Fibroblast of skin of back (primary cell): ENCODE measurements at places on chromosomes 3 and 15.

GRCh38 chr3:161449785-161450184 is 46.8 kb upstream of the OTOL1 start:
- no peak for DNase-seq

- no peak for DNase-seq
These were observed 174.7 kb upstream of the SLC24A5 start for GRCh38 chr15:47945872-47946650.

- DNase-seq, result peak; percentile 9
These were observed 373.1 kb upstream of the THRB start for GRCh38 chr3:24867783-24868182.

- DNase-seq, result no peak
These were observed 49.3 kb downstream of the GRIP2 start for GRCh38 chr3:14490831-14491230.

GRCh38 chr3:186997473-186997939 is 67.2 kb downstream of the ST6GAL1 start:
- peak; percentile 9 for DNase-seq

DNA sequence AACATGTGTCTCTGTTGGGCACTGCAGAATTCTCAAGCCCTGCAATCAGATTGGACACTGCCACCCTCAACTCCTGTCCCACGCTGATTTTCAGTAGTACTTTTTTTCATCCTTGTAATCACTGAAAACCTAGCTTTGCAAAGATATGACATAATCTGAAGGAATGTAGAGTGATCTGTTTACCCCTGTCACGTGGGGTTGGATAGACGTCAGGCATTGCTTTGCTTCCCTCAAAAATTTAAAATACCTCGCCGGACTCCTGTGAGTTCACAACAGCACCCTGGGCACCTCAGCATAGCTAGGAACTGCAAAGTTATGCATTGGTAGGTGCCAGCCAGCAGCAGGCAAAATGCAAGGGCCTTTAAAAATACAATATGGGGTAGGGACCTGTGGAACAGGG is 71.1 kb upstream of the OXTR start:
- DNase-seq, result peak; percentile 67

DNA sequence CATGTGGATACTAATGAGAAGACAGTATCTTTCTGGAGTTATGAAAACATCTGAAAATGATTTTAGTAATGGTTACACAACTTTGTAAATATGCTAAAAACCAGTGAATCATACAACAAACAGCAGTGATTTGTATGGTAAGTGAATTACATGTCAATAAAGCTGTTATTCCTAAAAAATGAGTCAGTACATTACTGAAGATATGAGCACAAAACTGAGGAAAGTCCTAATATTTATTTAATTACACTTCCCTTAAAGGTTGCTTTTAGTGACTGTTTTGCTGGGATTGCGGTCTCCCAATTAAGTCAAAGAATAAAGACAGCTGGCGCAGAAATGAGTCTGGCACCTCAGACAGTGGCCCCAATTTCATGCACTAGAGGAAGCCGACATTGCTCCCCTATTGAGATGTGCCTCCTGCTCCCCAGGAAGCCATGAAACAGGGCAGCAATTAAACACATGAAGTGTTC is 50.9 kb upstream of the FSIP1 start:
- DNase-seq, result peak; percentile 88

GRCh38 chr3:79012530-79012913 is 755.3 kb downstream of the ROBO1 start:
- peak; percentile 7 for DNase-seq

- no peak for DNase-seq
These were observed 144.3 kb downstream of the OPA1 start for GRCh38 chr3:193737191-193737751.

DNA sequence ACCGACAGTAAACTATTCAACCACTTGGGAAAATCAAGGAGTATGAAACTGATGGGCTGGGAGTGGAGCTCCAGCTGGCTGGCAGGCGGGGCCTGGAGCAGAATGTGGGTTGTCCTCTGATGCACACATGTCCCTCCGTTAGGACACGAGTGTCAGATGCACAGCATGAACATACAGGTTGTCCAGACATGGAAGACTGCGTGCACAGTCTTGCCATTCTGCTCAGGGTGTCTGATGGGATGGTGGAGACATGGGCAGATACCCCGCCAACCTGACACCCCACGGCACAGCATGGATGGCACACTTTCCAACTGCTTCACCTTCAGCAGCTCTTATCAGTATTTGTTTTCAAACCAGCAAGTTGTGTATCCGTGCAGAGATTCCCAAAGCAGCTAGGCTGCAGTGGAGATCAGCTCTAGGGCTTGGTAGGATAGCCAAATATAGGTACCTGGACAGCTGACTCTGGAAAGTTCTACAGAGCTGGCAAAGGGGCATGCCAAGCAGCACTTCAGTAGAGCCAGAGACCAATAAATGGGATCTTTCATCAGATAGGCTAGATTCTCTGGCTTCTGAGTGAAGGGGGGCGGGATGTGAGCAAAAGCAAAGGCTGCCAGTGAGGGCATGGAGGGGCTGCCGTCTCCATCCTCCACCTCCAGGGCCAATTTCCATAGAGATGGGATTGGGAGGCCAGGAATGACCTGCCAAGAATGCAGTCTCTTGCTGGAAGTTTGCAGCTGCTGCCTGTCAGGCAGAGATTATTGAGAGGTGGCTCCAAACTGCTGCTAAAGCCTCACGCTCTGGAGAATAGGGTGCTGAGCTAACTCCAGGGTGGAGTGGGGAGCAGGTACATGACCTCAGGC is 47.2 kb upstream of the KY start:
- DNase-seq, result no peak

GRCh38 chr3:194124193-194124592 is 11.8 kb upstream of the HES1 start:
- DNase-seq, result no peak

GRCh38 chr15:67319961-67320360 is 65.4 kb downstream of the IQCH start:
- no peak for DNase-seq

DNA sequence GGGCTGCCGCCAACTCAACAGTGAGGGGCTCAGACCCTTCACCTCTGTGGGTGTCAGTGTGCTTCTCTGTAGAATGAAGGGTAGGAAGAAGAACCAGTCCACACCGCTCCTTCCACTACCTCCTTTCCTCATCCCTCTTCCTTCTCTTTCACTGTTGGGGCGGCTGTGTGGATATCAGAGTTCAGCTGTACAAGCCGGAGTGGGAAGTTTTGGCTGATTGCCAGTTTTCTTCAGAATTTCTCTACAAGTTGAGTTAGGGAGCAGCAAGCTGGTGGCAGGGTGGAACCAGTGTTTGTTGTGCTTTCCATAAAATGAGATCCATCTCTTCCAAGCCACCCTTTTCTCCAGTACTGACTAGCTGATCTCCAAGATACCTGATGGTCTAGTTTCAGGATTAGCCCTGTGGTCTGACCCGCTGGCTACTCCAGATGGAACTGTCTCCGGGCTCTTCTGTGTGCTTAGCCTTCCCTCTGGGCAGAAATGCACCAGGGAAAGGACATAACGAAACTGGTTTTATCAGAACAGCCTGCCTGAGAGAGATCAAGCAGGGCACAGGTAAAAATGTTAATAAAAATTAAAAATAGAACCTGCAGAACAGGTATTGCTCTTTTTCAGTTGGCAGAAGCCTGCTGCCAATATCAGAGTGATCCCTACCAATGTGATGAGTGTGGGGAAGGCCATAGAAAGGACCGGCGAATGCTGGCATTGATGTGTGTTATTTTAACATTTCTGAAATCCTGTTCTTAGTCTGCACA is 169.9 kb upstream of the TSC22D2 start:
- DNase-seq, result no peak

- peak; percentile 74 for DNase-seq
These were observed 126.5 kb downstream of the FMN1 start for GRCh38 chr15:33068007-33068481.

GRCh38 chr3:37592328-37592727 is 269.4 kb upstream of the CTDSPL start:
- DNase-seq, result no peak

DNA sequence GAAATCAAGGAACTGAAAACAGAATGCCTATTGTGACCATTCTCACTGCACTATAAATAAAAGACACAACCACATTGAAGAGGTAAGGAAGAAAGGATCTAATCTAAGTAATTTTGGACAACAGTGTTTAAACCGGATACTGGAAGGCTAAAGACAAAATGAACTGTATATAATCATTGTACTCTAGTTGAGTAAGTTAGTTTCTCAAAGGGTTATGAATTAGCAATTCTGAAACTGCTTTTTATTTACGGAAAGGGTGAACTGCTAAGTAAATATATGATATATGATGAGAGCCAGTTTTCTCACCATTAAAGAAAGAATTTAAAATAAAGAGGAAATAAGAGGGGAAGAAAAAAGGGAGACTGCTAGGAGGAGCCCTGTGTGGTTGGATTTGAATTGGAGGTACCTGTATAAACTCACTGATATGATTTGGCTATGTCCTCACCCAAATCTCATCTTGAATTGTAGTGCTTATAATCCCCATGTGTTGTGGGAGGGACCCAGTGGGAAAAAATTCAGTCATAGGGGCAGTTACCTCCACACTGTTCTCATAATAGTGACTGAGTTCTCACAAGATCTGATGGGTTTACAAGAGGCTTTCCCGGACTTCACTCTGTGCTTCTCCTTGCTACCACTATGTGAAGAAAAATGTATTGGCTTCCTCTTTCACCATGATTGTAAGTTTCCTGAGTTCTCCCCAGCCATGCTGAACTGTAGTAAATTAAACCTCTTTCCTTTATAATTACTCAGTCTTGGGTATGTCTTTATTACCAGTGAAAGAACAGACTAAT is 607.7 kb downstream of the PYDC2 start:
- no peak for DNase-seq

DNA sequence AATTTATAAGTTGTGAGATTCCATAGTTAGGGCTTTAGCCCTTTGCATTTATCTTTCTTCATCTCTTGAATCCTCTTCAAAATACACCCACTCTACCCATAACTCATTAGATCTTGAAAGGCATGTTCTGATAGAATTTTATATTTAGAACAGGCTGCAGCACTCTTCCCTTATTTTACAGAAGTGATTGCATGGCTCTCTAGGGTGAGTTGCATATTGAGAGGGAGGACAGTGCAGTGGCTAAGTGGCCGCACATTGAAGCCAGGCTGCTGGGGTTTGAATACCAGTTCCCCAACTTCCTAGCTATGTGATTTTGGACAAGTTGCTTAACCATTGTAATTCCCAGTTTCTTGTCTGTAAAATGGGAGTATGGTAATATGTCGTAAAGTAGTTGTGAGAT is 2.5 kb downstream of the CD86 start:
- DNase-seq, result no peak

- no peak for DNase-seq
These were observed 453.2 kb downstream of the NR2F2 start for GRCh38 chr15:96783746-96784145.

DNA sequence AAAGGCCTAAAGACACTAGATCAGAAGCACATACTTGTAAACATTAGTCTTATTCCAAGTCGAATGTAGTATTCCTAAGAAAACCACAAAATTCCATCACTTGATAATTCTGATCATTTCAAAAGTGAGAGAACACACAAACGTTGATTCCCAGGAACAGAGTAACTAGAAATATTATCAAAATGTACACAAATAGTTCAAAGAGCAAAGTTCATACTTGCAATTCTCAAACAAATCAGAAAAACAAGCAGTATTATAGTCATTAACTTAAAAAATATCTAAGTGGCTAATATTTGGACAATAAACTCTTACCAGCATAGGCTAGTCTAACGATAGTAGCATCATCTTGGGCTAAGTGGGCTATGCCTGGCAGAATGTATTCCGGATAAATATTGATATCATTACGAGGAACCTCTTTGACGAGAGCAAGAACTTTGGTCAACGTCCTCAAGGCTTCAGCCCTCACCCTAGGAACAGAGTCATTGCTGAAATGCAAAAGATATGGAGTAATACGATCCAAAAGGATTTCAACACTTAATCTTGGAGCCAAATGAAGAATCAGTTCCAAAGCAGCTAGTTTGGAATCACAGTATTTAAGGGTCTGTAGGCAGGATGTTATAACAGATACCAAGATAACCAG is 13.3 kb downstream of the PIK3R4 start:
- DNase-seq, result no peak

DNA sequence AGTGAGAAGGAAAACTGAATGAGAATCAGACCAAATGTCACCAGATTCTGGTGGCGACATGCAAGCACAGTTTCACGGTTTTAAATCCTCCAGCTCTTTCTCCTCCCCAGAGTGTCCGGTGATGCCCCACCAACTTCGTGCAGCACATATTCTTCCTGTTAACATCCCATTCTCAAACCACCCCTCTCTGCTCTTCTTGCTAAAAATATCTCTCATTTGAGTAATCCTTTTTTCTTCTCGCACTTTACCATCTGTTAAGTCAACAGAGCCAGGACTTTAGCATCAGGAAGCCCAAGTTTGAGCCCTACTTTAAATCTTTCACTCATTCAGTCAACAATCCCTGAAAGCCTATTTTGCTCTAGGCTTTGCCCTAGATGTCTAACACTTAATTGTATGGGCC is 68.2 kb upstream of the VGLL4 start:
- peak; percentile 58 for DNase-seq

DNA sequence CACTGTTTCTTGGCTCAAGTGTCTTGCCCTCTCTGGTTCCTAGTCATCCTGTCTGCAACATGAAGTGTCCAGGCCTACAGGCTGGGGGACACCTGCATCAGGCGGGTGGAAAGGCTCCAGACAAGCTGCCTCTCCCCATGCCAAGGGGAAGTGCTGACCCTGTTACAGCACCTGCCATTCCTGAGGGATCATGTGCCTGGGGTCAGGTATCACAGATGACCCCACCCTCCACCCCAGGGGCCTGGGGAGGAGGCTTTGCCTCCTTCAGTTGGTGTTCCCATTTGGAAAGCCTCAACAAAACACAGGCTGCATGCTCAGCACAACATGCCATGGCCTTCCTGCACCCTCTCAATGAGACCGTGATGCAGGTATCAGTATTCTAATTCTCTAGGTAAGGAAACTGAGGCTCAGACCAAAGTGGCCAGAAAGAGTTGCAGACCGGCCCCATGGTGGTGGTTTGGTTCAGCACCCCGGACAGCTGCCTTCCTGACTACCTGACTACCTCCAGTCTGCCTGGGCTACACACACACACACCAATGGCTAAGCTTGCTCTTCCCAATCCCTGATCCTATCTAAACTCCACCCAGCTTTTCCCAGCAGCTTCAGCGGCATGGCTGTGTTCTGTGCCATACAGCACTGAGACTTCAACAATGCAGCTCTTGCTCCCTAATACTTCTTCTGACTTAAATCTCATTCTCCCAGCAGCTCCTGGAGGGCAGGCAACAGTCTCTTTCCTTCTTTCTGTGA is 69.7 kb upstream of the LINGO1 start:
- peak; percentile 32 for DNase-seq

DNA sequence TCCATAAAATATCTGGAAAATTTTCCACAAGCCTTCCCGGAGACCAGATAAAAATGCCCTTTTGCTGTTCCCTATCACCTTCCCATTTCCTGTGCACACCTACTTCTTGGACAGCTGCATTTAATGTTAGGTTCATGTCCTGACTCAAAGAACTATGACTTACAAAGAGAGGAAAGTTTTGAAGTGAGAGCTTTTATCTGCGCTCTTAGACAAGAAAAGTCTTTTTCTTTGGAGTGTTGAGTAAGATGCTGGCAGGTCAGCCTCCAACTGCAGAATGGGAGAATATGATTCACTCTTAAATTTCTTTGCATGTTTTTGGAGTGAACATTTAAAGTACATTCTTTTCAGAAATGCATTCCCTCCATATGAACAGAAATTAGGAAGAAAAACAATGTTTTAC is 147.3 kb upstream of the DPH6 start:
- peak; percentile 42 for DNase-seq
